ENCODE measurements at places on chromosomes 2 and 18.

GRCh38 chr2:65177751-65178442 is 48.0 kb upstream of the RAB1A start:
- no peak for DNase-seq

DNA sequence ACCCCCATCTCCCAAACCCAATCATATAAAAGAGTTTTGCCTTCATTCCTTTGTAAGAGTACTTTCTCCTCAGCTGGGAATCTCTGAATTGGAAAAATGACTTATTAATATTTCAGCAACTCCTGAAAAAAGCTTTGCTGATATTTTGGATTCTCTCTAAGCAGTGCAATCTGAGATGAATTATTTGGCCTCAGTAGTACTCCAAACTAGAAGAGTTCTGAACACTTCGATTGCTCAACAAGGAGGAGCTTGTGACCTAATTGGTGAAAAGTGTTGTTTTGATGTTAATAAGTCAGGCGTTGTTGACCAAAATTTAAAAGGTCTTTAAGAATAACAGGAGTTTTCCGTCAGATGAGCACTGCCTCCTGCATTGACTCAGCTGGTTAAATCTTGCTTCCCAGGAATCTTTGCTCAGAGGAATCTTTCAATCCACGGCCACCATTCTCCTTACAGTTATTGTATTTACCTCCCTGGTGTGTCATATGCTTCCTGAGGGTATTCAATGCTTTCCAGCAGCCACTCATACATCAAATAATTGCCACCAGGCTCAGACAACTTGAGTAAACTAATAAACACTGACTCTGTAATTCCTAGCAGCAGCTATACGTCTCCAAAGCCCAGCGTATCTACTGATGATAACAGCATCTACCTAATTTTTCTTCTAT is 24.5 kb upstream of the LIPG start:
- DNase-seq = no peak

GRCh38 chr2:101991721-101992145 is at the start of gene IL1R2:
IL1R2 (plus strand) TSS chr2:101991960; CDS start chr2:102008576, 16,616 bp downstream.
- DNase-seq = no peak

GRCh38 chr2:40434731-40435271 is 17.1 kb downstream of the SLC8A1 start:
- no peak for DNase-seq

GRCh38 chr2:196849895-196850294 is 40.7 kb upstream of the C2orf66 start:
- peak; percentile 11 for DNase-seq

- DNase-seq = no peak
These were observed at the start of gene MLPH for GRCh38 chr2:237486819-237487448. MLPH (plus strand) TSS chr2:237487251; CDS start chr2:237493427, 6,176 bp downstream.

DNA sequence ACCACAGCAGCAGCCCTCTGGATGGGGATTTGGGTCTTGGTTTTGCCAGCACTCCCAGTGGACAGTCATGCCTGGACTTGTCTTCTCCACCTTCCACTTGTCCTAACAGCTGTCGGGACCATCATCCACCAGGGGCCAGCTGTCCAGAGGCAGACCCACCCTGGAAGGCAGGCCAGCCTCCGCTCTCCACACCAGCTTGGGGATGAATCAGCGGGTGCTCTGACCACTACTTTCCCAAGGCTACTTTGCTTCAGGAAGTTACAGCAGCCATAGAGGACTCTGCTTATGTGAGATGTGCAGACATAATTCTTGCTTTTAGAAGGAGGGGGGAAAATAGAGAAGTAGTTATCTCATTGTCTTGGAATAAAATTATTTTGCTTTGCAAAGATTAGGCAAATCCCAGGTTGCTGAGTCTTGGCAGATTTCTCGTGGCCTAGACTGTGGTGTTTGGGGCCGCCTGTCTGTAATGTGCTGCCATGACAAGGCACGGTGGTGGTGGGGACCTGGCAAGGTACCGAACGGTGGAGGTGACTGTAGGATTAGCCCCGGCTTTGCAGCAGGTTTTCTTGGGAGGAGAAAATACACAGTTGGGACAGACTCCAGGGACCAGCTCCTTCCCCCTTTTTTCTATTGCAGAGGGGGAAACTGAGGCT is 148.7 kb downstream of the AGAP1 start:
- DNase-seq = no peak

GRCh38 chr2:192053921-192054320 is 140.8 kb downstream of the TMEFF2 start:
- DNase-seq = no peak

GRCh38 chr18:22040533-22040932 is 128.9 kb upstream of the GATA6 start:
- DNase-seq = no peak

- no peak for DNase-seq
These were observed 11.4 kb upstream of the NEU4 start for GRCh38 chr2:241797441-241798080.

DNA sequence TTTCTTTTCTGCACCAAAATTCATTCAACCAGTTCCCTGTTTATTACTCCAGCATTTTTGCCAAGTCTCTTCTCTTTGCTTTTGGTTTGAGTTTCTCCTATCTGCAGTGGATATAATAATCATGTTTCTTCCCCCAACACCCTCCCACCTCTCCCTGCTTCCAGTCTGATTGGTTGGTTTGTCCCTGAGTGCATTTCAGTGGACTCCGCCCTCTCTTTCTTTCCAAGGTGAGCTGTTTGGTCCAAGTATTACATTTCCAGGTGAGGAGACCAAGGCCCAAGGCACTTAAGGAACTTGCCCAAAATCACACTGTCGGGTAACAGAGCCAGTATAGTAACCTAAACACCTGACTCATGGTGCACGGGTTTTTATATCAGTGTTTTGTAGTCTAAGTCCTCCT is 17.7 kb downstream of the MRO start:
- DNase-seq = no peak

DNA sequence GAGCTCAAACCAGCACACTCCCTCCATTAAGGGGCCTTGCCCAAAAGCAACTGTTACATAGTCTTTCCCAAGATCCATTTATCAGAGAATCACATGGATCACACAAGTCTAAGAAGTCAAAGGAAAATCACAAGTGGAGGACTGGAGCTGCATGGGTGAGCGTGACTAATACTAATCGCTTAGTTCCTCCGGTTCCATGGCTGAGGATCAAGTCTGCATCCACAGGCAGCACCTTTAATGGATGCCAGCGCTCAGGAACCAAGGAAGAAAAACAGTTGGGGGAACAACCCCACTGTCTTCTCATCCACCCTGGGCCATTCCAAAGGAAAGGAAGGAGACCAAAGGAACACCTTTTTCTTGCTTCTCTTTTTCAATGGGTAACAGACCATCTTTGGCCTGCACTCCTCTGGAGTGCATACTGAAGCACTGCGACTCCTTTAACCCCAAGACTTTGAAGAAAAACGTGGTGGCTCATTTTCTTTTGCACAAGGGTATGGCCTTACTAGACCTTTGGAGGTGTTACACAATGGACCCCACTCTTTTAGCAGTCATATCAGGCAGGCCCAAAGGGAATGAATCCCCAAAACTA is 9.2 kb upstream of the WDR33 start:
- no peak for DNase-seq

- DNase-seq = no peak
These were observed 261.6 kb upstream of the MMADHC start for GRCh38 chr2:149849136-149849535.

DNA sequence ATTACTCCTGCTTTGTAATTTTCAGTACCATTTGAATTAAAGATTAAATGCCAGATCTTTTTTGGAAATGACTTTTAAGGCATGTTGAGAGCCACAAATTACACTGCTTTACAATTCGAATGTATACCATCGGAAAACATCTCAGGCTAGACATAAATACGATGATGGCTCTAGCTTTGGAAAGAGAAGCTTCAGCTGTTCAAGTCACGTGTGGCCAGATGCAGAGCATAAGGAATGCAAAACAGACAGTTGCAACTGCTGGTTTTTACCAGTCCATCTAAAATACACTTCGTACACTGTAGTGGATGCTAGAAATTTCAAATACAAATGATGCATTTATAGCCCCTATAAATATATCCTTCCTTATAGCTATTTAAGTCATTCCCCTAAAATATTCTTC is 8.0 kb downstream of the ZNF516 start:
- DNase-seq = no peak

GRCh38 chr2:133673305-133673905 is 105.1 kb upstream of the NCKAP5 start:
- DNase-seq = no peak

DNA sequence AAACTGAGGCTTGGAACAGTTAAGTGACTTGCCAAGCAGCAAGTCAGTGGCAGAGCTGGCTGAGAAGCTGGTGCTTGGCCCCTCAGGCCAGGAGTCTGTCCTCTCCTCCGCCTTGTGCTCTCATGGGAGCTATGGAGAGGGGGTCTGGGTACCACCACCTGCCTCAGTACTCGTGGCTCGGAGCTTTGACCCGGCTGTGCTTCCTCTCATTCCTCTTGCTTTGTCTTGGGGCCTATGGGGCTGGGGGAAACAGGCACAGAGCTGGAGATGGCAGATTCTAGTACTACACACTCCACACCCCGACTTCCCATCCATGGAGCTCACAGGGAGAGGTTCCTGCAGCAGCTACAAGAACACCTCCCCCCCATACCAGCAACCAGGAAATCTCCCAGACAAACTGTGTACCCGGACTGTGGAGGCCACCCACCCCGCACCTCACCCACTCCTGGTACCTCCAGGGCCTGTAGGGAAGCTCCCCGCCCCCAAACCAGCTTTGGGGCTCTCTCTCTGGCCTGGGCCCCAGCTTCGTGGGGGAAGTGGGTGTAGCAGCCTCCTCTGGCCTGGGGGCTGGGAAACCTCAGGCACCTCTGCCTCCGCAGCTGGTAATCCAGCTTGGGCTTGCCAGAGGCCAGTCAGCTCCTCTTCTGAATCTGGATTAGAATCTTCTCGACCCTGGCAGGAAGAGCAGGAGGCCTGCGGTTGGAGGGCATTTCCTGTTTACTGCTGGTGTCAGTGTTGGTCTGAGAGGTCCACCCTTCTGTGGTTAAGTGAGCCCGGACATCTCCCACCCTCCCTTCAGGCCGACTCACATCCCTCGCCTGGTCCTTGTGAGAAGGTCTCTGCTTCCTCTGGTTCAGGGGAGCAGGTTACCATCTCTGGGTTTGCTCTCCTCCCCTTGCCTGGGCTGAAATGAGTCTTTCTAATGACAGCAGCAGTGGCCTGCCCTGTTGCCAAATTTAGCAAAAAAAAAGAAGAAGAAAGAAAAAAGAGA is 22.3 kb upstream of the RHOB start:
- DNase-seq = no peak

GRCh38 chr18:22822841-22823508 is 110.2 kb upstream of the RBBP8 start:
- no peak for DNase-seq

DNA sequence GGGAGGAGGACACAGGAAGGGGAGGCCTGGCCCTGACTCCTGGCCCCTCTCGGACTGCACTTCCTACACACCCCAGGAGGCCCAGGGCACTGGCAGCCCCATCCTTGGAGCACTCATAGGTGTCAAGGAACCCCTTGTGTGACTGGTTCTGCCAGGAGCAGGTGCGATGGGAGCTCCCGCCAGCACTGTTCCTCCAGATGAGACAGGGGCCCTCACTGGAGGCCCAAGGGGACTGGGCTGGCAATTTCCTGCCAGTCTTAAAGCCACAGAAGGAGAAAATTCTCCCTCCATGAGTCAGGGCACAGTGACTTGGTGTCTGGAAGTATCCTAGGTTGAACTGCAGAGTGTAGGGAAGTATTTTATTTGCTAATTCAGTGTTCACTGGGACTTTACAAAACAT is 42.8 kb upstream of the MAL start:
- no peak for DNase-seq

DNA sequence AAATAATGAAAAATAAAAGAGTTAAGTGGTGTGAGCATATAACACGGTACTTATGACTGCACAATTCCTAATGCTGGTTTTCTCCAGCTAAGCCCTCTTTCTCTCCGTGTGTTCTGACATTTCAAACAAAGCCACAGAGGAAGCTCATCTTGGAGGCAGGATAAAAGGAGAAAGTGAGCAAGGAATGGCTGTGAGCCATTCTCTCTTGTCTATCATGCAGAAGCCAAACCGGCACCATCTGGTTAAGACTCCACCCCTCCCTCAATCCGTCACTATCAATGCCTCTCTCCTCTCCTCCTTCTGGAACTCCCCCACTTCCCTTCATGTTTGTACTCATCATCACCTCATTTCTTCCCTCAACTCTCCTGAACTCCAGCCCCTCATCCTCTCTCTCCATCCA is 210.4 kb downstream of the TMEM163 start:
- DNase-seq = no peak

GRCh38 chr2:119434664-119435063 is 3.0 kb downstream of the TMEM37 start:
- no peak for DNase-seq

DNA sequence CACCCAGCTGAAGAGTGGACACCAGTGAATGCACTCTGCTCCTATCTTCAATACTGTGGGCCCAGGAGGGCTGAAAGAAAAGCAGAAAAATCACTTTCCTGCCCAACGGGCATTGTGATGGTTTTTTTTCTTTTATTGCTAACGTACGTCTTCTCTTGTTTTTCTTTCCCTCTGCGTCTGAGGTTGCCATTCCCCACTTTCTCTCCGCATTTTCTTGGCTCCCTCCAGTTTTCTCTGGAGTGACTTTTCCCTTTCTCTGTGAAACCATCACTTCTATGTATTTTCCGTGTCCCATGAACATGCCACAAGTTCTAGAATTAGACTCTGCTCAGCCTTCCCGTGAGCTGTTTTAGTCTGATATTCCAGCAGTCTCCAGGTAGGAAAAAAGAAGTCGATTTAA is 169.2 kb downstream of the BCL2 start:
- no peak for DNase-seq

DNA sequence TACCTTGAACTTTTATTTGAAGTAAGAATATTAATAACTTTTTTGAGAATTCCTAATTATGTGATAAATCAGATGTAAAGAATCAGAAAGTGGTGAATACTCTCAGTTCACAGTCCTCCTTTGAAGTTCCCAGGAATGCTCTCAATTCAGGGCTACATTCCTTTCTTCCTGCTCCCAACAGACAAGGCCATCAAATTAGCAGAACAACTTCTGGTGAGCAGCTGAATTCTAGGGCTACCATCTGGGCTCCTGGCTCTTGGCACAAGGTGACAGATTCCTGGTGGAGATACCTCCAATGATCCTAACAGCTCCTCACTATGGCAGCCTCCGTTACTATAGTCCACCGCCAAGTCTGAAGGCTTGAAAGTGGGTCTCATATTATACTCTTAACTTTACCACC is 37.8 kb upstream of the OLA1 start:
- no peak for DNase-seq

DNA sequence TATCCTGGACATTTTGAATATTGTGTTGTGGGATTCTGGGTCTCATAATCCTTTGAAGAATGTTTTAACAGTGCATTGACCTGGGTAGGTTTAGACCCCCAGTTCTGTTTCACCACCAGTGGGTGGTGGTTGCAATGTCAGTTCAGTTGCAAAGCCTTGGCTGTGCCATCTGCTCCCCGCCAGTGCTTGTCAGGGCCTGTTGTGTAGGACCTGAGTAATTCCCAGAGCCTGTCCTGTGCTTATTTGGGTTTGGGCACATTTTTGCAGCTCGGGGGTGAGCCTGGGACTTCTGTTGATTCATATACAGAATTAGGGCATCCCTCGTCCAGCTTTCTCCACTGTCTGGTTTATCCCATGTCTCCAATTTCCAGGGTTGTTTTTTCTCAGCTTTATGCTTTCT is 24.8 kb downstream of the ATP9B start:
- no peak for DNase-seq

GRCh38 chr2:219609149-219609750 is 11.6 kb downstream of the STK11IP start:
- DNase-seq = no peak

Data from SK-N-DZ (cell line).